RPMI8226 (cell line): ENCODE measurements at places on chromosomes 7 and 10.

GRCh38 chr10:8042721-8043568 is 11.5 kb upstream of the GATA3 start:
- no peak for DNase-seq

DNA sequence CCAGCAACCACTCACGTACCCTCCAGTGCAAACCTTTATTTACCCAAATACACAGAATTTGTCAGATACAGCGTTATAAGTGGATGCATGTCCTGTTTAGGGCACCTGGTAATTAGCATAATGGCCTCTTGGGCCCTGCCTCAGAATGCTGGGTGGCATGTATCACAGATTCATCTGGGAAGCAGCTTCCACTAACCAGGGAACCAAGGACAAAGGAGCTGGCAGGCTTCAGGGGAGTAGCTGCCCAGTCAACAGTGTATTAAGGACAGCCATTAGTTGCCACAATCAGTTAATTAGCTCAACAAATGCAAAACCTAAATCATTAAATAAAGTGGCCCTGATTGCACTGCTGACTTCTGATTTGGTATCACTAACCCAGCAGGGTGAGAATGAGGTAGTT is 105.7 kb downstream of the RAPGEF5 start:
- no peak for DNase-seq

DNA sequence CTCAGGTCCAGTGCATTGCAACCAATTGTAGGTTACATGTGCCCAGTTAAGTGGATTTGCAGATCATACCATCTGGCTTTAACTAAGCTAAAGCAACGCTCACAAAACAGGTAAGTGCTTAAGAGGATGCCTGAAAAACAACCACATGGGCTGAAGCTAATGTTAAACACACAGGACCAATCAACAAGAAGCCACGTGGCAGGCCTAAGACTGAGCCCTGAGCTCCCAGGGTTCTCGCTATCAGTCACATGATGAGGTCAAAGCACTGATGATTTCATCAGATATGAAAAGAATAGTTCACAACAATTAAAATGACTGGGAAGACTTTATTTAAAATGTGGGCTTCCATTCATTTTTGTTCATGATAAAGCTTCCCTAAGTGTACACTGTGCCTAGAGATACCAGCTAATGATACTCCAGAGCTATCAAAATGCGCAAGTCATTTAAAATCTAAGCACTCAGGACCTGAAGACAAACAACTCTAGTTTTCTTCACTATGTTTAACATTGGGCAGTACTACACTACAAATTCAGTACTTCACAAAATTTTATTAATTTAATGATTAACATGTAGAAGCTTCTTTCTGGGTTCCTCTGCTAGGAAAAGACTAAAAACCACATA is 90.6 kb downstream of the PIP4K2A start:
- DNase-seq, result no peak

DNA sequence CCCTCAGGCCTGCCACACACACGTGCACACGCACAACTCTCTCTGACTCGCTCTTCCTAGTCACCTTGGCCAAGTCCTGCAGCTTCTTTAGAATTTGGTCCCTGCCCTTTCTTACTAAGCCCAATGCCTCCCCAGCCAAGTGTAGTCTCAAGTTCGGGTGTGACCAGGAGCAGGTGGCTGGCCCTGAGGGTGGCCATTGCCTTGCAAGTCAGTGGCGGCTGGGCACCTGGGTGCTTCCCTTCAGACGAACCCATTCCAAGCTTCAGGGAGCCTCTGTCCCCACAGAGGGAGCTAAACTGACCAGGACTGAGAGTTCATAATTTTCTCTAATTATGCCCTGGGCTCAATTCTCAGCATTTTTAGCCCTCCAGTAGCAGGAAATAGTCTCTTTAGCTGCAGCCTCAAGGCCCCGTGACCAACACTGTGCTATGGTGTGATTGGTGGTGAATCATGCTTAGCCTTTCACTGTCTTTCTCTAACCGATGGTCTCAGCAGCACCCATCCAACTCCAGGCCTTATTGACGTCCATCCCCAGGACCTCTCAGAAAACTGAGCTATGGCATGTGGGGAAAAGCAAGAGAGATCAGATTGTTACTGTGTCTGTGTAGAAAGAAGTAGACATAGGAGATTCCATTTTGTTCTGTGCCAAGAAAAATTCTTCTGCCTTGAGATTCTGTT is 34.7 kb upstream of the FXYD4 start:
- no peak for DNase-seq

DNA sequence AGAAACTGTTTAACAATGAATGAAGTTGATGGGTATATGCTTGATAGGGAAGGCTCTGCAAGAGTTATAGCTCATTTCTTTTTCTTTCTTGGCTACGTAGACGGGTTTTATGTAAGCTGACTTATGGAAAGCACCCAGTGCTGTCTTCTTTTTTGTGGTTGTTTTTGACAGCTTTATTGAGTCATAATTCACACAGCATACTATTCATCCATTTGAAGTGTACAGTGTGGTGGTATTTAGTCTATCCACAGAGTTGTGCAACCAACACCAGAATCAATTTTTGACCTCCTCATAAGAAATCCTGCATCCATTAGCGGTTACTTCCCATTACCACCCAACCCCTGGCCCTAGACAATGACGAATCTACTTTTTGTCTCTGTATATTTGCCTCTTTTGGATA is 240.6 kb upstream of the KIAA1217 start:
- no peak for DNase-seq

- no peak for DNase-seq
These were observed 263.1 kb upstream of the KIAA1217 start for GRCh38 chr10:23945845-23946244.

DNA sequence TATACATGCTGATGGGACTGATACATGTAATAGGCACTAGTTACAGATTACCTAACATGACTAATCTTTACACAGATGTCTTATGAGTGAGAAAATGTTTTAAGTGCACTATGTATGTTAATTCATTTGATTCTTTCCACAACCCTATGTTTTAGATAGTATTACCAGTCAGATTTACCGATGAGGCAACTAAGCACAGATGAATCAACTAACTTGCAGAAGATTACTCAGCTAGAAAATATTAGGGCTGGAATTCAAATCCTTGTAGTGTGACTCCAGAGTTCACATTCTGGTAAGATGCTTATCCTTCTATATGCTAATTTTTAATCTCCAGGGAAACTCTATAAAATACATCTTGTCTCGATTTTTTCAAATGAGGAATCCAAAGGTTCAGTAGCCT is 964.9 kb downstream of the REEP3 start:
- DNase-seq, result no peak

DNA sequence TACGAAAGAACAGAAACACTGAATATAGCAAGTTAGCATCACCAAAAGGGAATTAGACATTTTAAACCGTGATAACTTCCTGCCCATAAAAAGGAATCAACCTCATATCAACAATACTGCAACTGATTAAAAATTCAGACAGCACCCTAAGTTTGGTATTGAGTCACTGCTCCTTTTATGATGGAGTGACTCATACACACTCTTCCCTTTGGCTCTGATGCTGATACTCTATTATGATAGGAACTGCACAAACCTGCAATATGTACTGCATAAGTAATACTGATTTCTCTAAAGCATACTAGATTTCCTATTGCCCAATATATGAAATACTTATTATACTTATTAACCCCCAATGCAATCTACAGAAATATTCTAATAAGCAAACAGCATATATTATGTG is 118.7 kb downstream of the PARD3 start:
- DNase-seq, result no peak

DNA sequence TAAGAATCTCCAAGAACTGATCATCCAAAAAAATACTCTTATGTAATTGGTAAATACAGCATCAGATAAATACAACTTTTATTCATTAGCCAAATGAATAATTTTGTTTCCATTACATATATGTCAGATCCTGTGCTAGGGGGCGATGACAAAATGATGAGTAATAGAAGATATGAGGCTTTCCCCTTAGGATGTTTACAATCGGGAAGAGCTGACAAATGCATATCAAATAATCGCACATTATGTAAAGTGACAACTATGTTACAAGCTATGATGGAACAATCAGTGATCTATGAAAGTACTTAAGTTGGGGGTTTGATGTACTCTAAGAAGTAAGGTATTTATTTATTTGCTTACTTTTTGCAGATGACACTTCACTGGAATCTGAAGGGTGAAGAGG is 465.6 kb upstream of the VSTM2A start:
- no peak for DNase-seq

- DNase-seq, result no peak
These were observed 44.8 kb downstream of the CLIP2 start for GRCh38 chr7:74334030-74334429.

DNA sequence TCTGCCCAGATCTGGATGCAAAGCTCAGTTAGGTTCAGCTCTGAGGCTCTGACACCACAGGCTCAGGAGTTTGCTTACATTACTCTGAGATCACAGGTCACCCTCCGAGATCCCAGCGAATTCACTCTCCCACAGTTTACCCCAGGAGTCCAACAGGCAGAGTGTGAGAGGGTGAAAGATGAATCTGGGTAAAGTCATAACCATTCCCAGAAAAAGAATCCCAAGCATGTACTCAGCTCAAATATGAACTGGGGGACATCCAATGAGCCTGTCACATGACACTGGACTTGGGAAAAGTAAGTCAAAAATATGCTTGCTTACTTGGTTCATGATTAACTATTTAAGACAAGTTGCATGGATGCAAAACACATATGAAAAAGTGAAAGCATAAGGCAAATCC is 110.3 kb upstream of the ARID5B start:
- DNase-seq, result no peak

DNA sequence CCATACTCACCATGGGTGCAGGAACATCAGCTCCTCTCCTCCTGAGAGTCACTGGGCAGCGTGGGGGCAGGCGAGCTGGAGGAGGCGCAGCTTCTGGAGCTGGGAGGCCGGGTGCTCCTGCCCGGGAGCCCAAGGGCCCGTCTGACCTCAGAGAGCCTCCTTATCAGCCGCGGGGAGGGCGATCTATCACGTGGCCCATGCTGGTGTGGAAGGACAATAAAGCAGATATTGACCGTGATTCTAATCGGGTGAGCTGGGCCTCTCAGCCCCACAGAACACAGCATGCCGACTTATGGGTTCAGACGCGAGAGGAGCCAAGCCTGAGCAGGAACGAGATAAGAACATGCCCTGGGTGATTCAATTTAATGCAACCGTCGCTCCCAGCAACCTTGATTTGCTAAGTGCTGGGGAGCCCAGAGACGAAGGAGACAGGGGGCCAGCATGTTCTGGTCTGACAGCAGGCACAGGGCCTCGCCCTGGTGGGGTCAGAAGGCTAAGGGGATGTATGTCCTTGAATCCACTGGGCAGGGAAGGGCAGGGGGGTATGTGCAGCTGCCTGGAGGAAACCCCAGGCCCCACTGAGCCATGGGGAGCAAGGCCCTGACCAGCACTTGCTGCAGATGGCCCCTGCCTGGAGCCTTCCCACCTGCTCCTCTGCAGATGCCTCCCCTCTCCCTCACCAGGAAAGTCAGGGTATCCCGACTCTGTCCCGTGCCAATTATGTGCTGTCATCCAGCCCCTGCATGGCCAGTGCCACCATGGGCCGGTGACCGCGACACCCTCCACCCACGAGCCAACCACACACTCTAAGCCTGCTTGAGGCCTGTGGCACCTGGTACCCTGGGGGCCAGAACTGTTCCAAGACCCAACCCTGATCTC is 95.3 kb upstream of the RET start:
- no peak for DNase-seq

- no peak for DNase-seq
These were observed 214.0 kb downstream of the CRPPA start for GRCh38 chr7:16207321-16207720.

GRCh38 chr10:122543676-122544445 is 16.7 kb upstream of the DMBT1 start:
- DNase-seq, result no peak
